Left cardiac atrium (tissue), 4 donors: ENCODE measurements at places on chromosomes 3 and 15.

- no peak for DNase-seq
Observed at GRCh38 chr15:70687482-70687881, 75.9 kb downstream of the UACA start.

GRCh38 chr15:68256675-68257450 is 20.7 kb upstream of the FEM1B start:
- peak; percentile 88 for DNase-seq

DNA sequence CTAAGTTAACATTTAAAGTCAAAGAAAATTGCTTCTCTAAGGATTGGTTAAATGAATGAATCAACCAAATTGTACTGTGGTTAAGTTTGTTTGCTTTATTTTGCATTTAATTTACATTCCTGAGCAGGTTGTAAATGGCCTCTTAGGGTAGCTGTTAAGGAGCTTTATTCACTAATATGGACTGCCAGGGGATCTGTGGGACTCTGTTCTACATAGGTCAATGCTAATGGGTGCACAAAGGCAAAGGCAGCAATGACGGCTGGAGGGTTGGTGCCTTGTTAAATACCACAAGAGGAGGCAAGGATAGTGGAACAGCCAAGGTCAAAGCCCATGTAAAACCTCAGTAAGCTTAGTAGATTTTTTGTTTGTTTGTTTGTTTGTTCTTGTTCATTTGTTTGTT is 89.3 kb upstream of the P2RY1 start:
- DNase-seq, result no peak

GRCh38 chr3:163891771-163892170 is 1186.5 kb downstream of the SI start:
- DNase-seq, result no peak

- DNase-seq, result no peak
Observed at GRCh38 chr3:190308154-190308553, 14.1 kb downstream of the CLDN1 start.
